ENCODE measurements at places on chromosomes 7 and 10. TPM values are rescaled to one million over a fixed set of nuclear protein-coding genes. Genes with fewer than 3 reads are reported as not detected.

- no peak overlapping the region for H3K4me3 ChIP-seq
- DNase-seq: no peak
- no peak overlapping the region for H3K27ac ChIP-seq
Measured at GRCh38 chr10:34698979-34699378, 116.1 kb downstream of the PARD3 start.

IFIT1B gene
- not detected for total RNA-seq

TAS2R5 gene
- 1.8 TPM for total RNA-seq

HTRA1 gene
- not detected for total RNA-seq

GRCh38 chr10:113244750-113245149 lies 294.7 kb downstream of the TCF7L2 start:
- H3K27me3 ChIP-seq: peaks cover 26% of the 10 kb centered on the region
- H3K36me3 ChIP-seq: no peaks in the 10 kb centered on the region
- no peak overlapping the region for H3K27ac ChIP-seq
- no peak overlapping the region for H3K4me3 ChIP-seq
- DNase-seq: no peak

SEC61G gene
- total RNA-seq: 83.1 TPM

PHYHIPL gene
- not detected for total RNA-seq

DNA sequence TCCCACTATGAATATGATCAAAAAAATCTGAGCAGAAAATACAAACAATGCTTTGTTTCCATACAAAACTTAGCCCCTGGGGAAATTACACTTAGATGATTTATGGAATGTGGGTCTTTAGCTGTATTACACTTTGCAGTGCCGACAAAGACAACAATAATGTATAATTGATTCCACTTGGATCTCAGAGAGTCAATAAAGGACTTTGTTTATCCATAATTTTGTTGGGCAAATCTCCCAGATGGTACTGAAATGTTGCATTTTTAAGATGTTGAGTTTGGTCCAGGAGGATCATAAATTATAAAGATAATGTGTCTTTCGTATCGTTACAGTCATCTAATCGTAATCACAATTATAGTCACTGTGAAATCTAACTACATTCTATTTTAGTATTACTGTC lies 66.9 kb upstream of the DOCK1 start:
- H3K36me3 ChIP-seq: no peaks in the 10 kb centered on the region
- H3K4me3 ChIP-seq: no peak overlapping the region
- H3K27me3 ChIP-seq: no peaks in the 10 kb centered on the region
- DNase-seq: no peak

DNA sequence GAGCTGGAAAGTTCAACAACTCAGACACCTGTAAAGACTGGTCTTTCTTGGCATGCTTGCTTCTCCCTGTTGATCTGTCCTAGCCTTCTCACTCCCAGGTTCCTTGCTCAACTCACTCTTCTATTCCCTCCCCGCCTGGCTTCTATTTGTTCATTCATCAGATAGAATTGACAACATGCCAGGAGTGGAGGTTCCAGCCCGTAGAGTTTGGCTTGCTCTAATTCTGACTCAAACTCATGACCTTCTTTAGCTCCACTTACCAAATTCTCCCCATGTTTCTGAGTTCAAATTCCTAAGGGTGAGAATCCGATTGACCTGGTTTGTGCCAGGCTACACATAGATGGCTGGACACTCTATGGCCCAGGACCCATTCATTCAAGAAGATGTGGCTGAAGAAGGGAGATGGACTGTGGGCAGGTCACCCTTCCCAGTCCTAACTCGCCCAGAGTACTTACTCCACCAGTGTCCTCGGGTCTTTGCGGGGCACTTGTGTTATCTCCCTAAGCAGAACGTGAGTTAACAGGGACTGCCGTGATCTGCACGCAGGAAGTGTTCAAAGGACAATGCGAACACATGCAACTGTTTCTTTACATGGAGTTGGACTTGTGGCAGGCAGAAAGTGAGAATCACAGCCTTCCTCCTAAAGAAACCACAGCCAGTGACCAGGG lies 4.0 kb upstream of the TMEM236 start:
- peaks cover 7% of the 10 kb centered on the region for H3K4me1 ChIP-seq
- no peak overlapping the region for H3K4me3 ChIP-seq

CCL24 gene
- total RNA-seq: not detected

DNA sequence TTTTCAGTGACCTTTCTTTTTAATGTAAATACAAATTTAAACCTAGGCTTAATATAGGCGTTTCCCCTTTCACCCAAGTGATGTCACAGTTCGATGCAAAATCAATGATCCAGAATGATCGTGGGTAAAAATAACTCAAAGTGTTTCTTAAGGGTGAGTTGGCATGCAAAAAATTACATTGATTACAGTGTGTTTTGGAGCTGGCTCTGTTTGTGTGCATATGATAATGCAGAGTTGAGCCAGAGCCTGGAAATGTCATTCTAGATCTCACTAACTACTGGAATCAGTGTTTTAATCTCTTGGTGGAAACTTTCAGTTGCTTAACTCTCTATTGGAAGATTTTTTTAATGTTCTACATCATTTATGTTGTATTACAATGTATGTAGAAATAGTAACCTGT lies 72.5 kb upstream of the MXI1 start:
- H3K4me1 ChIP-seq: peaks cover 16% of the 10 kb centered on the region
- no peaks in the 10 kb centered on the region for H3K27me3 ChIP-seq
- no peak overlapping the region for H3K4me3 ChIP-seq

CAMK2B gene
- 0.63 TPM for total RNA-seq

GRCh38 chr7:123945938-123946337 lies 20.9 kb downstream of the SPAM1 start:
- no peak overlapping the region for H3K27ac ChIP-seq
- H3K4me3 ChIP-seq: no peak overlapping the region
- H3K36me3 ChIP-seq: no peaks in the 10 kb centered on the region
- peaks cover 11% of the 10 kb centered on the region for H3K27me3 ChIP-seq

DNA sequence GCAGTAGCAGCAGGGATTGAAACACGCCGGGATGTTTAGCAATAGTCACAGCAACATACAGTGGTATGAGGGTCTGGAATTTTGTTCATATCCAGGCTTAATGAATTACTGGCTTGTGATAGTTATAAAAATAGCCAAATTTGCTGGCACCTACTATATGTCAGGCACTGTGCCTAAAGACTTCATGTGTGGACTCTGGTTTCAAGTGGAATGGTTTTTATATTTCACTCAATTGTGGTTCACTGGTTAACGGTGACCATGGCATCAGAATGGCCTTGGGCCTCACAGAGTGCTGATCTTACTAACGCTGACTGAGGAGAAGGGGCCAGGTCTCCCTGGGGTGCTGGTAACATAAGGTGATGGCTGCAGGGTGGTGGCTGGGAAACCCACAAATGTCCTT lies 55.7 kb downstream of the CELF2 start:
- peaks cover 2% of the 10 kb centered on the region for H3K4me1 ChIP-seq
- no peak for DNase-seq
- H3K27ac ChIP-seq: no peak overlapping the region
- no peaks in the 10 kb centered on the region for H3K36me3 ChIP-seq
- peaks cover 58% of the 10 kb centered on the region for H3K27me3 ChIP-seq

DNA sequence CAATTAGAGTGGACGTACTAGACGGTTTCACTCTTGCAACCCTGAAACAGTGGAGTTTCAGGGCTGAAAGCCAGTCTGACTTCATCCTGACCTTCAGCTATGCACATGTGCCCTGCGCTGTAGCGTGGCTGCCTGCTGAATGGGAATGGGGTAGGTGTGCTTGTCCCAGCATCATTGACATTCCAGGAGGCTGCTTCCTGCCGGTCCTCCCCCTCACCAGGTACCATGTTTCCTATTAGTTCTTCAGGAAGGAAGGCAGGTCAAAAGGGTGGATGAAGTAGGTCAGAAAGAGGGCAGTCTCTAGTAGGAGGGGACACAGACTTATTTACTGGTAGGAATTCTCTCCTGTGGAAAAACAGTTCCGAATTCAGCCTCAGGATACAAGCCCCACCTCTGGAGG lies 551.8 kb upstream of the GALNT17 start:
- H3K27ac ChIP-seq: no peak overlapping the region
- no peak overlapping the region for H3K4me3 ChIP-seq
- H3K27me3 ChIP-seq: peaks cover 2% of the 10 kb centered on the region
- no peak for DNase-seq
- H3K4me1 ChIP-seq: no peaks in the 10 kb centered on the region

GRCh38 chr10:8063935-8064334 lies 9.4 kb downstream of the GATA3 start:
- peaks cover 93% of the 10 kb centered on the region for H3K36me3 ChIP-seq
- H3K27ac ChIP-seq: no peak overlapping the region
- H3K4me3 ChIP-seq: peak overlapping the region; percentile 5
- DNase-seq: no peak
- peaks cover 94% of the 10 kb centered on the region for H3K4me1 ChIP-seq
- H3K27me3 ChIP-seq: peaks cover 2% of the 10 kb centered on the region

DNA sequence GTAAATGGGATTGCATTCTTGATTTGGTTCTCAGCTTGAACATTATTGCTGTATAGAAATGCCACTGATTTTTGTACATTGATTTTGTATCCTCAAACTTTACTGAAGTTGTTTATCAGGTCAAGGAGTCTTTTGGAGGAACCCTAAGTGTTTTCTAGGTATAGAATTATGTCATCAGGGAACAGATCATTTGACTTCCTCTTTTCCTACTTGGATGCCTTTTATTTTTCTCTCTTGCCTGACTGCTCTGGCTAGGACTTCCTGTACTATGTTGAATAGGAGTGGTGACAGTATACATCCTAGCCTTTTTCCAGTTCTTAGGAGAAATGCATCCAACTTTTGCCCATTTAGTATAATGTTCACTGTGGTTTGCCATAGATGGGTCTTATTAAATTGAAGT lies 48.8 kb downstream of the ANXA8 start:
- H3K27me3 ChIP-seq: peaks cover 54% of the 10 kb centered on the region
- no peak overlapping the region for H3K27ac ChIP-seq
- no peak for DNase-seq
- H3K4me1 ChIP-seq: no peaks in the 10 kb centered on the region

DNA sequence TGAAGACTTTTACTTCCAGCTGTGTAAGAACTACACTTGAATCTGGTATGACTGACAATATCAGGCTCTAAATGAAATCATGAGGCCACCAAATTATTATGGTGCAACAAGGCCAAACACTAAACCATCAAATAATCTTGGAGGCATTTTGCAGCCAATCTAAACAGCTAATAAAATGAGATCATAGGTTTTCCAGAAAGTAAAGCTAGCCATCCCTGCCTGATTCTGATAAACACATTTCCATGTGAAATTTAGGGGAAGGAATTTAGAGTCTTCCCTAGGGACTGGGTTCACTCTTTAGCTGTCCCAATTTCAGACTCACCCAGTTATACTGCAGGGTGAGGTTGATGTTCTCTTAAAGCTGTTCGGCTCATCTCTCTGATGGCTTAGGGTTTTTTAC lies 190.3 kb upstream of the TMEM196 start:
- no peak for DNase-seq
- no peaks in the 10 kb centered on the region for H3K36me3 ChIP-seq
- no peak overlapping the region for H3K4me3 ChIP-seq
- no peaks in the 10 kb centered on the region for H3K4me1 ChIP-seq
- no peak overlapping the region for H3K27ac ChIP-seq
- H3K27me3 ChIP-seq: no peaks in the 10 kb centered on the region

GRCh38 chr7:68684246-68684839 lies 913.9 kb upstream of the AUTS2 start:
- no peak overlapping the region for H3K27ac ChIP-seq
- no peak for DNase-seq
- no peak overlapping the region for H3K4me3 ChIP-seq
- no peaks in the 10 kb centered on the region for H3K36me3 ChIP-seq
- H3K27me3 ChIP-seq: no peaks in the 10 kb centered on the region

- H3K4me3 ChIP-seq: no peak overlapping the region
- peaks cover 49% of the 10 kb centered on the region for H3K36me3 ChIP-seq
- no peaks in the 10 kb centered on the region for H3K27me3 ChIP-seq
Measured at GRCh38 chr10:15122477-15123030, 25.4 kb downstream of the RPP38 start.

TUBAL3 gene
- not detected for total RNA-seq

DNA sequence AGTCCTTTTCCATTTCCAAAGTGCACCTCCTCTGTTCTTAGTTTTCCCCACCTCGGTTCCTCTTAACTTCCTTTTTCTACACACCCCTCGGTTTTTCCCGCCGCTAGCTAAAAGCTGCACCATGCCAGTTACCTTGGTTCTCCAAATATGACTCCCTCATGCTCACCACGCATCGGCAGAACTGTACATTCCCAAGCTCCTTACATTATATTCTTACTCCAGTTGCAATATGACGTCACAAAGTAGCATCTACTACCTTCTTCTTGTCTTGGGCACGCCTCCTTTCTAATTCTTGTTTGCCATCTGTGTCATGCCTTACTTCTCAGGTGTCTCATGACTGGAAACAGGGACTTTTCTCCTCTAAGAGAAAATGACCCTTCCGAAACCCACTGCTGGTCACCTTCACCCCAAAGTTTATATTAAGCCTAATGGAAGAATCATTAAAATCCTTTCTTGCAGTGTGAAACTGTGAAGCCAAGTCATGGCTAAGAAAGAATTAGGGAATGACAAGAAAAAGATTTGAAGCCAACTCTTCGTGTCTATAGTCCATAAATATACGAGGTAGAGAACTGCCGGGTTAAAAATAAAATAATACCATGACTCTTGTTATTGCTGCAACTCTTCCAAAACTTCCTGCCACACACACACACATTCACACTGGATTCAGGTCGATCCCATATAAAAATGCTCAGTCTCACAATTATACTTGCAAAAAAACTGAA lies 1.7 kb downstream of the ESYT2 start:
- peak overlapping the region; percentile 88 for H3K4me3 ChIP-seq
- H3K27me3 ChIP-seq: peaks cover 5% of the 10 kb centered on the region
- H3K36me3 ChIP-seq: peaks cover 24% of the 10 kb centered on the region
- DNase-seq: peak; percentile 47

DNA sequence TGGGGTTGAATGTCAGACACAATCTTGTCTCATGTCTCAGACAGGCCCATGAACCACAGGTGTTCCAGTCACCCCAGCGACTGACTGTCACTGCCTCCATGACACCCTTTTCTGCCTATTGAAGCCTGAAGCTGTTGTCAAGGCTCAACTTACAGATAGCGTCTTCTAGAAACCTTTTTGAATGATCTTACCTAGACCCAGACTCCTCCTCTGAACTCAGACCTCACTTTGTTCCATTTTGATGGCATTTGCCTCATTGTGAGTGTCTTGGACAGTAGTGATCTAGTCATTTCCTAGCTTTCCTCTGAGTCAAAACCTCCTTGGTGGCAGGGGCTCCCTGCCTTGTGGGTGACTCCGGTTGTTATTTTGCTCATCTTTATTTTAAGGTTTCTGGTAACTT lies 98.3 kb upstream of the AGK start:
- DNase-seq: peak; percentile 59
- H3K27me3 ChIP-seq: peaks cover 9% of the 10 kb centered on the region
- H3K4me3 ChIP-seq: no peak overlapping the region
- H3K27ac ChIP-seq: no peak overlapping the region
- H3K36me3 ChIP-seq: no peaks in the 10 kb centered on the region

Data from activated CD8-positive, alpha-beta memory T cell treated with anti-CD3 and anti-CD28 coated beads, Interleukin-2, amount 10 ng/mL, durations not matched to agents 7 days and 5 days (primary cell).